ENCODE measurements at places on chromosomes 7 and 10. TPM values are rescaled to one million over a fixed set of nuclear protein-coding genes. Genes with fewer than 3 reads are reported as not detected.

The RHOBTB1 gene
- total RNA-seq, result 1.6 TPM

The FLNC gene
- 42.8 TPM for total RNA-seq

The PCDH15 gene
- not detected for total RNA-seq

The PRF1 gene
- 6.4 TPM for total RNA-seq

The DDC gene
- not detected for total RNA-seq

The PROSER2 gene
- total RNA-seq, result 46.2 TPM

The TMED4 gene
- 67.3 TPM for total RNA-seq

The FEZF1 gene
- total RNA-seq, result 0.37 TPM

The SND1 gene
- total RNA-seq, result 169 TPM

The CALY gene
- total RNA-seq, result 0.47 TPM

The ACHE gene
- 1.8 TPM for total RNA-seq

DNA sequence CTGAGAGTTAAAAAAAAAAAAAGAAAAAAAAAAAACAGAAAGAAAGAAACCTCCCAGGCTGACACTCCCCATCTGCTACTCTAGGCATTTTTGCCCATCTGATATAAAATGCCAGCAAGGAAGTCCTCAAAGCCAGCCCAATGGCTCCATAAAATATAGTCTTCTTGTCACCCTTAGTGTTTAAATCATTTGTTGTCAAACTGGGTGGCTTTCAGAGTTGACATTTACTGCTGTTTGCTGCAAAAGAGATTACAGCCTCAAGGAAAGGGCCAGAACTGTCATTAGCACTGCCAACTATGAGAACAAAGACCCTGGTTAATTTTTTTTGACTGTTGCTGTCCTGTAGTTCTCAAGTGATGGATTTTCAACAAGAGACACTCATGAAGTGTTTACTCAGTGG, 86.5 kb downstream of the TRIL start:
- no peak for DNase-seq
- H3K4me1 ChIP-seq, result no peaks in the 10 kb centered on the region
- no peaks in the 10 kb centered on the region for H3K27me3 ChIP-seq
- no peak overlapping the region for H3K4me3 ChIP-seq
- H3K27ac ChIP-seq, result no peak overlapping the region

DNA sequence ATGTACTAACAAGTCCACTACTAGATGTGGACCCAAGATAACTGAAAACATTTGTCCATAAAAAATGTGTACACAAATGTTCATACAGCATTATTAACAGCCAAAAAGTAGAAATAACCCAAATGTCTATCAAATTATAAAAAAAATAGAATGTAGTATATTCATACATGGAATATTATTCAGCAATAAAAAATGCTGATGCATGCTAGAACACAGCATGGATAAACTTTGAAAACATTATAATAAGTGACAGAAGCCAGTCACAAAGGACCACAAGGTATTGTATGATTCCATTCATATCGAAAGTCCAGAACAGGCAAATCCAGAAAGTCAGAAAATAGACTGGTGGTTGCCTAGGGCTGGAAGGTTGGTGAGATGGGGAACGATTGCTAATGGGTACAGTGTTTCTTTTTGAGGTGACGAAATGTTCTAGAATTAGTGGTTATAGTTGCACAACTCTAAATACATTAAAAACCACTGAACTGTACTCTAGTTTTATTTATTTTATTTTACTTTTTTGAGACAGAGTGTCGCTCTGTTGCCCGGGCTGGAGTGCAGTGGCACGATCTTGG, 43.3 kb upstream of the ANLN start:
- H3K27me3 ChIP-seq, result no peaks in the 10 kb centered on the region
- no peak overlapping the region for H3K4me3 ChIP-seq
- no peak for DNase-seq
- no peaks in the 10 kb centered on the region for H3K36me3 ChIP-seq
- no peaks in the 10 kb centered on the region for H3K4me1 ChIP-seq

DNA sequence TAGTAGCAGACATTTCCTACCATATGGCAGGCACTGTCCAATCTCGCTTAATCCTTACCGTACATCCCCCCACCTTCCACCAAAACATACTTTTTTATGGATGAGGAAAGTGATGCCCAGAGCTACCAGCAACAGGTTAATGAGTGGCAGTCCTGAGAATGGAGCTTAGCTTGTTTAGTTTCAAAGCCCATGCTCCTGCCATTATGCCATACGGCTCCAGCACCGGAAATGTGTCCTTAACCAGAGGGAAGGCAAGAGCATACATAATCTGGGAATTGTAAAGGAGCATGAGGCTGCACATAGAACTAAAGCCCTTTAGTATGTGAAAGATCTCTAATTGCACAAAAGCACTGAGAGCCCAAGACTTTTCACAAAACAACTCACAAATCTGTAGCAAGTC, 155.9 kb upstream of the PHYHIPL start:
- H3K27me3 ChIP-seq, result no peaks in the 10 kb centered on the region
- no peaks in the 10 kb centered on the region for H3K4me1 ChIP-seq
- no peak for DNase-seq
- no peak overlapping the region for H3K27ac ChIP-seq
- H3K36me3 ChIP-seq, result no peaks in the 10 kb centered on the region

GRCh38 chr10:83816942-83817341, 322.4 kb upstream of the GHITM start:
- H3K27ac ChIP-seq, result no peak overlapping the region
- H3K27me3 ChIP-seq, result no peaks in the 10 kb centered on the region
- no peaks in the 10 kb centered on the region for H3K4me1 ChIP-seq
- H3K4me3 ChIP-seq, result no peak overlapping the region
- no peak for DNase-seq

- no peaks in the 10 kb centered on the region for H3K36me3 ChIP-seq
- no peaks in the 10 kb centered on the region for H3K4me1 ChIP-seq
Measured at GRCh38 chr7:89133819-89134218, 338.3 kb upstream of the TEX47 start.

- no peaks in the 10 kb centered on the region for H3K27me3 ChIP-seq
- DNase-seq, result no peak
- no peak overlapping the region for H3K4me3 ChIP-seq
- H3K4me1 ChIP-seq, result no peaks in the 10 kb centered on the region
- H3K36me3 ChIP-seq, result no peaks in the 10 kb centered on the region
Measured at GRCh38 chr7:46129831-46130230, 208.8 kb upstream of the IGFBP3 start.

DNA sequence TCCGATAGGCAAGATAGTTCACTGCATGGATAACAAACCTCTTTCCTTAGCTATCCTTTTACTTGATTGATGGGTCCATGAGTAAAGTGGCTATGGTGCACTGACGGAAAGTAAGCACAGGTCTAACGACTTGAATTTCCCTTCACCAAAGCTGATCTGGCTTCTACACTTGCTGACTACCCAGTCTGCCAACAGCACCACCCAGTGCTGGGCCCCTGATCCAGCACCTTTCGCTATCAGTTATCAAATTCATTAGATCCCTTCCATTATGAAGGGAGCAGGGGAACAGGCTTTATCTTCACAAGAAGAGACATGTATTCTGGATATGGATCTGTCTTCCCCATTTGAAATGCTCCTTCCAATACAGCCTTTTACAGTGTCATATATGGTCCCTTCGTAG, 855.9 kb downstream of the GRID1 start:
- H3K4me1 ChIP-seq, result no peaks in the 10 kb centered on the region
- H3K27me3 ChIP-seq, result peaks cover 61% of the 10 kb centered on the region
- no peaks in the 10 kb centered on the region for H3K36me3 ChIP-seq
- no peak overlapping the region for H3K27ac ChIP-seq
- no peak for DNase-seq

DNA sequence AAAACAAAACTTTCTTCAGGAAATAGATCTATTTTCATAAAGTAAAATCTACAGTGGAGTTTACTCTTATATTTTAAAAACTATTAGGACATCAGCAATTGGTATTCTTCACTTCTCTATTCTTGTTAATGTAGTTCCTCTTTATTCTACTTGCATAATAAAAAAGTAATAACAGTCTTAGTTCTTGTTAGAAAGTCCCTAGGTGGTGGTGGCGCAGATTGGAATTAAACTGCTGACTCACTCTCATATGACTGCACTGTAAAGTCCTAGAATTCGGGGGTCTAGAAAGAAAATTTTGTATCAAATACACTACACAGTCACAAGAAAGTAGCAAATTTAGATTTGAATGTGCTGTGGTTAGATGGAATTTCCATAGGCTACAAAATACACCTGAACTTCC, 44.6 kb upstream of the TES start:
- DNase-seq, result no peak
- H3K4me1 ChIP-seq, result no peaks in the 10 kb centered on the region
- H3K4me3 ChIP-seq, result no peak overlapping the region

DNA sequence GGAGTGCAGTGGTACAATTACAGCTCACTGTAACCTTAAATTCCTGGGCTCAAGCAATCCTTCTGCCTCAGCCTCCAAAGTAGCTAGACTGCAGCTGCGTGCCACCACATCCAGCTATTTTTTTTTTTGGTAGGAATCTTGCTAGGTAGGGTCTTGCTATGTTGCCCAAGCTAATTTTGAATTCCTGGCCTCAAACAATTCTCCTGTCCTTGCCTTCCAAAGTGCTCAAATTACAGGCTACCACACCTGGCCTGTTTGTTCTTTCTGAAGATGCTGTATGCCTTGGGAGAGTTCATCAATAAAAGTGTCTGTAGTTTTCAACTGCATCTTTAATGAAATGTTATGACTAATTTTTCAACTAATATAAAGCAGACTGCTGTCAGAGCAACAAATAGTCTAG, 452 bp downstream of the SAMD9 start:
- peak overlapping the region; percentile 44 for H3K4me3 ChIP-seq
- no peaks in the 10 kb centered on the region for H3K36me3 ChIP-seq
- no peak overlapping the region for H3K27ac ChIP-seq
- no peaks in the 10 kb centered on the region for H3K27me3 ChIP-seq
- peaks cover 51% of the 10 kb centered on the region for H3K4me1 ChIP-seq

- no peak overlapping the region for H3K4me3 ChIP-seq
- H3K36me3 ChIP-seq, result no peaks in the 10 kb centered on the region
- H3K27me3 ChIP-seq, result no peaks in the 10 kb centered on the region
Measured at GRCh38 chr10:52539463-52539862, 225.4 kb downstream of the DKK1 start.

DNA sequence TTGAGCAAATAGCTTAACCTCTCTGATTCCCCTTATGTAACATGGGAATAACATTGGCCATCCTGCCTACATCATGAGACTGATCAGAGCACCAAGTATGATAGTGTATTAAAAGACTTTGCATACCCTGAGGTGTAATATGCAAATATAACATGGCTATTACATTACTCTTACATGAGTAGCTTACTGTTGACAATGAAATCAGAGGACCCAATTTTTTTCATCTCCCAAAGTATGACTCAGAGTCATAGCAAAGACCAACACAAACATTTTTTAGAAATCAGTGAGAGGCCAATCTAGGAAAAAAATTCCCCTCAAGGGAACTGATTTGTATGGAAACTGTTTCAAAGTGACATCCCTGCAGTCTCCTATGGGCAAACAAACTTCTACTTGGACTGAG, 47.0 kb upstream of the TMEM140 start:
- H3K4me3 ChIP-seq, result no peak overlapping the region
- no peak for DNase-seq
- H3K4me1 ChIP-seq, result no peaks in the 10 kb centered on the region
- H3K36me3 ChIP-seq, result no peaks in the 10 kb centered on the region

DNA sequence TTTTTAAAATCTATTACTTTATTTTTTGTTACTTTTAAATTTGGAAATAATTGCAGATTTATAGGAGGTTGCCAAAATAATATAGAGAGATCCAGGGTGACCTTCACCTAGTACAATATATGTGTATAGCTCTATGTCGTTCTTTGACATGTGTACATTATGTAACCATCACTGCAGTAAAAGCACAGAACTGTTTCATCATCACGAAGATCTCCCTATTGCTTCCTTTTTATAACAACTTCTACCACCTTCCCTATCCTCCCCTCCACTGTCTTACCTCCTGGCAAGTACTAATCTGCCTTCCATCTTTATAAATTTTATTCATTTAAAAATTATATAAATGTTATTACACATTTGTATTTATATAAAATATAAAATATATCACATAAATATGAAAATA, 251.0 kb downstream of the AUTS2 start:
- H3K27ac ChIP-seq, result no peak overlapping the region
- H3K36me3 ChIP-seq, result no peaks in the 10 kb centered on the region
- no peaks in the 10 kb centered on the region for H3K4me1 ChIP-seq
- H3K4me3 ChIP-seq, result no peak overlapping the region
- DNase-seq, result no peak

DNA sequence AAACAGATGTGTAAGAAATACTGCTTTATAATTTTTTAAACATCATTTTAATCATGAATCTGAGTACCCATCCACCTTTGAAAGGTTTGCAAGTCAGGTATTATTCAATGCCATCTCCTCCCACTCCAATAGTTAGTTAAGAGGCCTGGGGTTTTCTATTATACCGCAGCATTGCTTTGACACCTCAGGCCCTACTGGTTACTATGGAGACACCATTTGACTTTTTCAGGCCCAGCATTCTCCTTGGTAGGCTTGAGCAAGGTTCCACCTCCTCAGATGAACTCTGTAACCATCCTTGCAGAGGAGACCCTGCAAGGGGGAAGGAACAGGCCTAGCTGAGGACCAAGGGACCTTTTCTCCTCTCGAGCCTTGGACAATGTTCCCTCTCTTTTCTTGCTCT, 326.9 kb upstream of the NPSR1 start:
- no peak overlapping the region for H3K27ac ChIP-seq
- H3K4me1 ChIP-seq, result no peaks in the 10 kb centered on the region
- H3K27me3 ChIP-seq, result no peaks in the 10 kb centered on the region
- H3K4me3 ChIP-seq, result no peak overlapping the region

DNA sequence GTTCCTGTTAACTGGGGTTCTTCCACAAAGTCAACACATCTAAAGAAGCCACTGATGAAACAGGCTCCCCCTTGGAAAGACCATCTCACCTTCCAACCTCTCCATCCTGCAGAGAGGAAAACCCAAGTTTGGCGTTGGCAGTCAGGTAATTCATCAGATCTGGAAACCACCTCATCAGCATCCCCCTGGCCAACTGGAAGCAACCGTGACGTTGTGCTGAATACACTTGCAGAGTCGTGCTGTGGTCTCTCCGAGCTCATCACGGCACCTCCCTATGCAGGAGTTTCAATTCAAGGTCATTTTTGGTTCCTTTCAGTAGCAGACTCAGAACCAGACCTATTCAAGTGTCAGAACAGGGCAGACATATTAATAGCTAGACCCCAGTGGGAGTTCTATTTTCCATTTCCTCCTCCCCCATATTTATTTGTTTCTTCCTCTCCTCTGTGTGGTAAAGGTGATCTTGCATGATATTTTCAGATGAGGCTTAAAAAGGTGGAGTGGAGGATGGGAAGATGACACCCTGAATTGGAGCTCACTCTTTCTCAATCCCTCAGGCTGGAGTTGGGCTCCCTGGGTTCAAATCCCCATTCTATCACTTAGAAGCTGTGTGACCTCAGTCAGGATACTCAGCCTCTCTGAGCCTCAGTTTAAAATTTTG, 149.1 kb upstream of the ADO start:
- no peaks in the 10 kb centered on the region for H3K27me3 ChIP-seq
- H3K4me1 ChIP-seq, result no peaks in the 10 kb centered on the region
- DNase-seq, result no peak
- no peak overlapping the region for H3K27ac ChIP-seq
- no peaks in the 10 kb centered on the region for H3K36me3 ChIP-seq
- H3K4me3 ChIP-seq, result no peak overlapping the region

Data from HCT116 (cell line).